ENCODE measurements at places on chromosomes 2 and 18.

DNA sequence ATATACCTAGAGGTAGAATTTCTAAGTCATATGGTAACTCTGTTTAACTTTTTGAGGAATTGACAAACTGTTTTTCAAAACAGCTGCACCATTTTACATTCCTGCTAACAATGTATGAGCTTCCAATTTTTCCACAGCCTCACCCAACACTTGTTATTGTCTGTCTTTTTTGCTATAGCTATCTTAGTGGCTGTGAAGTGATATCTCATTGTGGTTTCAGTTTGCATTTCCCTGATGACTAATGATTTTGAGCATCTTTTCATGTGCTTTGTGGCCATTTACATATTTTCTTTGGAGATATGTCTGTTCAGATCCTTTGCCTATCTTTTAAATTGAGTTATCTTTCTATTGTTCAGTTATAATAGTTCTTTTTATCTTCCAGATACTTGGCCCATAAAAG lies 273.8 kb downstream of the AGPS start:
- no peak for DNase-seq

GRCh38 chr2:197969391-197969893 lies 165.0 kb downstream of the PLCL1 start:
- DNase-seq = no peak

DNA sequence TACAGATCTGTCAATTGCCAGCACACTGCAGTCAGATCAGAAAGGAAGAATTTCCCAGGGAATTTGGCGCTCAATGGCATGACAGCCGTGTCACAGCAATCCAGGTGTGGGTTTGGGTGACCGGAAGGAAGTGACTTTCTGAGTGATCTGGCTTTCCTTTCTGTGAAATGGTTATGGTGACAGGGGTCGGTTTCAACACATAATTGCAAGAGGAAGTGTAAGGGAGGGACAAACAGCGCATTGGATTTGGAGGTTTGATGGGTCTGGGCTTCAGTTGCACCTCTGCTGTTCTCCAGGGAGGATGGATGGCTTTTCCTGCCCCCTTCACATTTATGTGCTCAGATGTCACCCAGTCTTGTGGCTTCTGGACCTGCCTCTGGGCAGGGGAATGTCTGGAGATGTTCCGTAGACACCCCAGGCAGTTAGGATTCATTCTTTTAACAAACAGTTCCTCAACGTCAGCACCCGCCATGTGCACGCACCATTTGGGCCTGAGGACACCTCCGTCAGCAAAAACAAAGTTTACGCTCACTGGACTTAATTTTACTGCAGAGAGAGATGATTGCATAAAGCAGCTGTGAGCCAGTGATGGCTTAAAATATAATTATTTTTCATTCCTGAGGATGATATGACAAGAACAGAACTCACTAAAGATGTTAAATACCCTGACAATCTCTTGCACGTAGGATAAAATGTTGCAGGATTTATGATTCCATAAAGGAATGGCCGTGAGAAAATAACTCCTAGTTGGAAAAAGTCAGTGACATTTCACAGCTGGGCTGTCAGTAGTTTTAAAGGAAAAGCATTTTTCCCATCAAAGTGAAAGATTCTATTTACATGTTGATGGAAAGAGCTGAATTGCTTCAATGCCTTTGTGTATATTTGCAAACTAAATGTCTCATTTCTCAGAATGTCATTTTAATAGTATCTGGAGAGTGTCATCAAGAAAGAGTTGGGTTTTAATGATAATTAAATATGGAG lies 36.9 kb downstream of the MBP start:
- DNase-seq = no peak

- no peak for DNase-seq
These were observed 82.6 kb downstream of the MBP start for GRCh38 chr18:77049938-77050337.

DNA sequence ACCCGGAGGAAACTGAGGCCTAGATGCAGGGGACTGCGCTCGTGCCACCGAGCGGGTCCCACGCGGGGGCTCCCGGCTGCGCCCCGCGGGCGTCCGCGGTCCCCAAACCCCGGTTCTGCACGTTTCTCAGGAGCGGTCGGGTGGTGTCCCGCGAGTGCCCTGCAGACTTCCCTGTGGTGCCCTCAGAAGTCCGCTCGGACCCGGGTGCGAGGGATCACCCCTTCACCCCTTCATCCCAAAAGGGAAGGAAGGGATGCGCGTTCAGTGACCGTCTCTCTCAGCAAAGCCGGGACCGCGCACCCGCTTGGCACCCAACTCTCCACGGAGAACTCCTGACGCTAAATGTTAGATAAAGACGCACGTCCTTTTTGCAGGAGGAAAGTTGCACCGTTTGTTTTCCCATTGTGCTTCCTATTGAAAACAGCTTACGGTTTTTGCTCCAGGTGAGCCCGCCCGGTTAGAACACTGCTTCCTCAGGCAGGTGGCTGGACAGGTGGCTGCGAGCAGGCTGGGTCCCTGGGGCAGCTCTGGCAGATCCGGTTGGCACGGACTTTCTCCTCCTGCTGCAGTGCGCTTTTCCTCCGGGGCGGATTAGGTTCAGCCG lies 779 bp downstream of the DGKD start:
- DNase-seq = no peak

DNA sequence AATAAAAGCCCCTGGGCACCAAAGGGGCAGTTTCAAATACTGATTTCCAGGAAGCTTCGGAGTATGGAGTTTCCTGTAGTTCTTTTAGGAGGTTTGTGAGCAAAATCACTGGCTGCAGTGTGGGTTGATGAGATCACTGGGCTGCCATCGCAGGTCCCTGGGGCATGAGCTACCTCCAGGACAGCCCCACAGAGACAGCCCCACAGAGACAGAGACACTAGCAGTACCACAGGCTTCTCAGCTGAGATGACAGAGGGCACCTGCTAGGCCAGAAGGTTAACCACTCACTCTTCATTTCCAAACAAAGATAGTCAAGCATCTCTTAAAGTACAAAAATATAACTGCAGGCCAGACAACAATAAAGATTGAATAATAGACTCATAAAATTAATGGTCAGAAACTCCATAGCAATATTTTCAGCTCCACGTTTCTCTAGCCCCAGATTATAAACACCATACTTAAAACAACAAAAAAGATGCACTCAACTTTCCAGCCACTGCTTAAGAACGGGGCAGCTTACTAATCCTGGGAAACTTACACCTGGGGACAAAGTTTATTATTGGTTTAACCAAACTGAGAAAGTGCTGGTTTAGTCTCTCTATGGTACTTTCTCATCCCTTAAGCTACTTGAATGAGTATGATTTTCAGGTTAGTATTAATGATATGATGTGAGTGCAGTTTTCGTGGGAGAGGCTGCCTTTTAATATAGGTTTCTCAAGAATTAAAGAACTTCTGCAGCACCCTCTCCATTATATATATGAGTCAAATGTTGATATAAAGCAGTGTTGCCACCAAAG lies 11.6 kb downstream of the AFF3 start:
- no peak for DNase-seq

GRCh38 chr2:174328114-174328960 lies 6.4 kb upstream of the SP9 start:
- DNase-seq = no peak

- no peak for DNase-seq
These were observed 110.5 kb downstream of the ESCO1 start for GRCh38 chr18:21489919-21490495.

DNA sequence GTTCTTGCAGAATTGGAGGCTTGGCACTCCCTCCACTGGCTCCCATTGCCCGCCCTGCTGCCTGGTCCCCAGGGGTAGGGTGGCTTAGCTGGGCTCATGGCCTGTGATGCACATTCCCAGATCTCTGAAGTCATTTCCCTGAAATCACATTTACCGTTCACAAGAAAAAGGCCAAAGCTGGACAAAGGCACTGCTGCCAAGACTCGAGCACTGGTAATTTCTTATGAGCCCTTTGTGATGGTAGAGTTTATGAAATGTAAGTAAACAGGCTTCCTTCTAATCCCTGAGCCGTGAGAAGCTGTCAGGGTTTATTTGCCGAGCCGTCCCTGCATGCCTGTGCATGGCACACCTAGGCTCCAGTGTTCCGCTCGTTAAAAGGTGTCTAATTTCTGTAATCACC lies 247.2 kb upstream of the EPAS1 start:
- no peak for DNase-seq

GRCh38 chr2:181005809-181006208 lies 25.4 kb downstream of the UBE2E3 start:
- DNase-seq = no peak

- no peak for DNase-seq
These were observed 674.2 kb upstream of the VRK2 start for GRCh38 chr2:57372237-57372984.

DNA sequence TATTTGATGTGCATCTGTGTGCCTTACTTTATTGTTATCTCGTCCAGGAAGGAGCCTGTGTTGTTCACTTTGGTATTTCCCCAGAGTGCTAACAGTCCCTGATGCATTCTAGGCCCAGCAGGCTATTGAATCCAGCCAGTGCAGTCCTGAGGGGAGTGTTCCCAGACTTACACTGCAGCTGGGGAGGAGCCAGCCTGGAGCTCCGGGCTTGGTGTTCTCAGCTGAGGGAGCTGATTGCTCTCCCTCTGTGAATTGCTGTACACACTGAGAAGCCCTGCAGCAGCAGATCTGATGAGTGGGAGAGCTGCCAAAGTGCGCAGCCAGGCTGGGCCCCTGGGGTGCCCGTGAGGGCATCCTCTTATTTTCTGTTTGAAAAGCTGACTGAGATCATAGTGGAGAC lies 159.2 kb downstream of the GALNT3 start:
- DNase-seq = no peak

DNA sequence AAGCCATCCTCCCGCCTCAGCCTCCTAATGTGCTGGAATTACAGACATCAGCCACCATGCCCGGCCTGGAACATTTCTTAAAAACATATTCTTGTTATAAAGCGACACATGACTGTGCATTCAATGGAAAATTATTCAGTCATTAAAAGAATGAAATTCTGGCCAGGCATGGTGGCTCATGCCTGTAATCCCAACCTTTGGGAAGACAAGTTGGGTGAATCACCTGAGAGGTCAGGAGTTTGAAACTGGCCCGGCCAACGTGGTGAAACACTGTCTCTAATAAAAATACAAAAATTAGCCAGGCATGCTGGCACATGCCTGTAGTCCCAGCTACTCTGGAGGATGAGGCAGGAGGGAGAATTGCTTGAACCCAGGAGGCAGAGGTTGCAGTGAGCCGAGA lies 21.6 kb upstream of the RPRD1A start:
- DNase-seq = no peak

DNA sequence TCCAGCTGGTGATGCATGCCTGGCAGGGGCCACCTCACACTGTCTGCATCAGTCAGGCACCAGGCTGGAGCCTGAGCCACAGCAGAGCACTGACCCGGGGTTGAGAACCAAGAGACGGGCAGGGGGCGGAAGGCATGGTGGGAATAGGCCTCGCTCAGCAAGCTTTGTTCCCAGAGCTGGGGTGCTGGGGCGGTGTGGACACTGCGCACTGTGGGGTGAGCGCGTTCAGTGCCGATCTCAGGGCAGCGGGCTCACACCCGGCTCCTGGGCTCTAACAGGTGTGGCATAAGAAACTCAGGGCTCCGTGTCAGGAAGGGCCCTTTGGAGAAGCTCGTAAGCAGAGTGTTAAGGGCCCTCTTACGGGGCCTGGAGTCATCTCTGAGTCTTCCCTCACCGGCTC lies 15.7 kb downstream of the SH3RF3 start:
- DNase-seq = no peak

- no peak for DNase-seq
These were observed 9.8 kb downstream of the WDR43 start for GRCh38 chr2:28904295-28904694.

GRCh38 chr2:23703583-23704385 lies 223.1 kb downstream of the ATAD2B start:
- no peak for DNase-seq
